ENCODE measurements at places on chromosomes 2 and 18.

- peak; percentile 78 for DNase-seq
Observed at GRCh38 chr2:206642075-206643025, at the start of gene FAM237A. FAM237A (plus strand) TSS chr2:206642487; CDS start chr2:206644237, 1,750 bp downstream.

DNA sequence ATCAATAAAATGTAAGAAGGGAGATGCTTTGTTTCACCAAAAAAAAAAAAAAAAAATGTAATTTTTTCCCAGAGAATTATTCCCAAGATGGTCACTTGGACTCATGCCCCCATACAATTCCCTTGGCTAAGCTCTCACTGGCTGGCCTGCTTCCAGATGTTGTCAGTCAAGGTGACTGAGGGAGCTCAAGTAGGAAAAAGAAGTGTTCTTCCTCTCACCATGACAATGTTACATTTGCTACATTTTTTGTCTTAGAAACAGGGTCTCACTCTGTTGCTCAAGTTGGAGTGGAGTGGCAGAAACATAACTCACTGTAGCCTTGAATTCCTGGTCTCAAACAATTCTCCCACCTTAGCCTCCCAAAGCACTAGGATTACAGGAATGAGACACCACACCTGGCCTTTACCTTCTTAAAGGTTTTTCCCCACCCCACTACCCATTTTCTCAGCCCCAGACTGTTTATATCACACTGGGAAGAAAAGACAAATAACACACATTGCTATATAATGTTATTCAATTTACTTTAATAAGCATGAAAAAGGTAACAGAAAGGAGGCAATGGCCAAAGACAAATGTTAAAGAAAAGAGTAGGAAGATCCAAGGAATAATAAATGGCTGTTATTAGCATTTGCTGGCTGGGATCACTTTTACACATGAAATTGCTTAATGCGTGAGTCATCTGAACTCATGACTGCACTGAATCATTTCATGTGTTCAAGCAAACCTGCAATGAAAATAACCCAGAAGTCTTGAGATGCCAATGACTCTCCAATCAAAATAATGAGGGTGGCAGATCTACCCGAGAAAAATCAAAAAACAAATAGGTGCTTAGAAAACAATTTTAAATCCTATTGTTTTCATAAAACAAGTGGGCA lies 45.2 kb downstream of the ACVR1 start:
- no peak for DNase-seq

GRCh38 chr2:240452462-240453256 lies 17.2 kb downstream of the GPC1 start:
- DNase-seq = no peak

- no peak for DNase-seq
Observed at GRCh38 chr2:197265924-197266323, 44.7 kb downstream of the ANKRD44 start.

DNA sequence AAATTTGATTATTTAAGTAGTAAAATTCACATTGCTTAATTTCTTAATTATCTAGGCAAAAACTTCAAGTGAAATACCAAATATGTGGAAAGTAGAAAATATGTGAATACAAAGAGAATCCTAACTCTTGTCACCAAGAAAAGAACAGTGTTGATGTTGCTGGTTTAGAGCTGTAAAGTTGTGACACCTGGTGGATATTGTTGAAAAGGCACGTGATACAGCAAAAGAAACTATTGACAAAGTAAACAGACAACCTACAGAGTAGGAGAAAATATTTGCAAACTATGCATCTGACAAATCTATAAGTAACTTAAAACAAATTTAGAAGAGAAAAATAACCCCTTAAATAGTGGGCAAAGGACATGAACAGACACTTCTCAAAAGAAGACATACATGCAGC lies 25.6 kb upstream of the ZC3H15 start:
- DNase-seq = peak; percentile 20

GRCh38 chr2:167756446-167756845 lies 490.9 kb downstream of the STK39 start:
- DNase-seq = peak; percentile 44

GRCh38 chr2:74755386-74755785 lies 78.5 kb upstream of the HK2 start:
- DNase-seq = no peak

DNA sequence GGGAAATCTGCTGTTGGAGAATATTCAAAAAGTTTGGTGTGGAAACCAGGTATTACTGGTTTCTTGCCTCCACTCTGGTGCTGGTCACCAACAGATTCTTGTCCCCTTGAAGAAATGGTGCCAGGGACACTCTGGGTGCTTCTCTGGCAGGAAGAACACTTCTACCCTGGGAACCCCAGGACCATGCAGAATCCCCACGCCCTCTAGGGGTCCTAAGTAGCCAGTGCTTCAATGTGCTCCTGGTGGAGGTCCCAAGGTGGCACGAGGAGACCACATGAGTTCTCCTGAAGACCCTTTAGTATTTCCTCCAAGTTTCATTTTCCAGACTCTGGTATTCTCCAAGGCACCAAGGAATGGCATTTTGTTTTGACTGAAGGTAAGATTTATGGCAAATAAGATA lies 380.6 kb downstream of the TSN start:
- peak; percentile 63 for DNase-seq

DNA sequence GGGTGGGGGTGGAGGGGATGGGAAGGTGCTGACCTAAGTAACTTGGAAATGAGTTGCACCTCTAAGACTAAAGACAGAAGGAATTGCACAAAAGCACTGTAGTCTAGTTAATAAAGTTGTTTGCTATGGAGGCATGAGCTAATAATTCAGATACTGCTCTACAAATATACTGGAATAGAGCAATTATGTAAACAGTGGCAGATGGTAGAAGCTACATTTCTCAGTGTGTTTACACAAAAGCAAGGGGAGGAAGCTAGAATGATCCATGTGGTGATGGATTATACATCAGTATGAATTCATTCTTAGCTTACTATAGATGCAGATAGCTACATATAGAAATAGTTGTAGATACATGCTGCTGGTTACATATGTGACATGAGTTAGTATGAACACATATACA lies 27.6 kb upstream of the UBE2F start:
- DNase-seq = no peak

DNA sequence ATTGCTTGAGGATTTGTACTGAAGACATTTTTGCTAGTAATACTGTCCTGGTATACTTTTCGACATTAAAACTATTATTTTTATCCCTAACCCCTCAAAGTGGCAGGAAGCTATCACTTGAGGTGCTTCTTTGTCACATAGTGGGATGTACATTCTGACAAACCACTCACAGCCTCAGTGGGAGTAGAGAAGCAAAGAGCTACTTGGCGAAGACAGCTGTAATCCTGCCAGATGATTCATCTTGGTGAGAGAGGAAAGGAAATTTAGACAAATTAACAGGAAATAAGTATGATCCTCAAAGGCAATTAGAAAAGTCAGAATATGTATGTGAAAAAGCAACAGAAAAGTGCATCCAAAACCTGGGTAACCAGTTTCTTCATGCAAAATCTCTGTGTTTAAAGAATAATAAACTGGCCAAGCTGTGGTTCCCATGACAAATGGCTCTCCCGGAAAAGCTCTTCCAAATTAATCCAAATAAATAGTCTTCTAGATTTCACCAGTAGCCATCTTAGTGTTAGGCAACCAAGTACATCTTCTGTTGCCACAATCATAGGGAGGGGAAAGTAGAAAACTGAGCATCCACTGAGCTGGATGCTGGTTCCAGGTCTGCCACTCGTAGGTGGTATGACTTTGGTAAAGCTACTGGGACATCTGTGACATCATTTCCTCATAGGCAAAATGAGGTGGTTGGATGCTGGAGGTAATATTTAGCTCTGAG lies 308.0 kb upstream of the LYPD1 start:
- DNase-seq = no peak

GRCh38 chr2:46615986-46616485 lies 136.7 kb downstream of the TMEM247 start:
- DNase-seq = peak; percentile 1

DNA sequence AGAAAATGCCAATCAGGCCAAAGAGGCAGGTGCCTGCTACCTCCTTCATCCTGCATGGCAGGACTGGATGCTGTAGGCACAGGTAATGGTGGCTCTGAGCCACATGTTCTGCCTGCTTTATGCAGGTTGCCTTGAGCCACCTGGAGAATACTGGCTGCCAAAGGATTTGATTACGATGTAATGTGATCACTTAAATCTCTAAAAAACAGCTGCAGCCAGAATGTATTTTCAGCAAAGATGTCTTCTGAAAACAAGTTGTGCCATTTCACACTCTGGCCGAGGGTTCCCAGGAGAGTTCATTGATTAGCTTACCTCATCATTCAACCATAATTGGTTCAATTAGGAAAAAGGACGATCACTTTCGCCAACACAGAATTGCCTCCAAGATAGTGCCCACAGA lies 17.9 kb upstream of the MSGN1 start:
- no peak for DNase-seq

- DNase-seq = no peak
Observed at GRCh38 chr2:239109041-239109927, 261.4 kb downstream of the TWIST2 start.

GRCh38 chr18:64713284-64713683 lies 564.4 kb upstream of the LINC00305 start:
- DNase-seq = no peak

DNA sequence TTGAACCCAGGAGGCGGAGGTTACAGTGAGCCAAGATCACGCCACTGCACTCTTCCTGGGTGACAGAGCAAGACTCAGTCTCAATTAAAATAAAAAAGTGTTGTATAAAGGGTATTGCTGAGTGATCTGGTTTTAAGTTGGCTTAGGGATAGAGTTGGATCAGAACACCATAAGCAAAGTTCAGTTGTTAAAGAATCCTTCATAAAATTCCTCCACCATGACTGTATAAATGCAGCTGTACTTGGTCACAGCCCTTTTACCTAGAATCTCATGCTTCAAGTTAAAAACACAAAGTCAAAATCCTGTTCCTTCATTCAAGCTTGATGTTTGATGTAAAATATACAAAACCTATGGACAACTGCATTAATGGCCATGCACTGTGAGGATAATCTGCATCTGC lies 33.4 kb upstream of the PNO1 start:
- no peak for DNase-seq

DNA sequence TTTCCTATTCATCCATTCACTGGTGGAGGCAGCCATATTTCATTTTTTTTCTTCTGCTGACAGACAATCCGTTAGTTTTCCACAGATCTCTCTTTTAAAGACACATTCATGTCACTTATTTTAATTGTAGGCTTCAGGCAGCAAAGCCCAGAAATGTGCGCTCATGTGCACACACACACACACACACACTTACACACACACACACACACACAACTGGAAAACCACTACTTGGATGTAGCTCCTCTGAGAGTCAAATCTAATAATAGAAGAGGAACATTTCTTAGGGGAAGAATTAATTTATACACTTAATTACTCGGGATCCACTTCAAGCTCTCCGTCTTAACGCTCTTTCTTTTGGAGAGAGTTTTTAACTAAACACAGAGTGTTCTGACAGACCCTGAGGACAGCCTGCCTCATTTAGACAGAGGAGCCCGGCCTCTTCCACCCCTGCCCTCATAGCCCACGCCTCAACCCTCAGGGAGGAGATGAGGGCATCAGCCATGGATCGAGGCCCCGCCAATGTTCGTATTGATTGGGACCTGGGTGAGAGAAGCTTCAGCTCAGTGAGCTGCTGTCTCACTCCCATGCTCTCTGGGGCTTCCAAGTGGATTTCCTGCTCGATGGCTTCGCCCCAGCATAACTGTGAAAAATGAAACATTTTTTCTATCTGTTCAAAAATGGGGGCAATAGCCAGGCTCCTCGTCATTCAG lies 261.4 kb upstream of the SKOR2 start:
- DNase-seq = no peak

DNA sequence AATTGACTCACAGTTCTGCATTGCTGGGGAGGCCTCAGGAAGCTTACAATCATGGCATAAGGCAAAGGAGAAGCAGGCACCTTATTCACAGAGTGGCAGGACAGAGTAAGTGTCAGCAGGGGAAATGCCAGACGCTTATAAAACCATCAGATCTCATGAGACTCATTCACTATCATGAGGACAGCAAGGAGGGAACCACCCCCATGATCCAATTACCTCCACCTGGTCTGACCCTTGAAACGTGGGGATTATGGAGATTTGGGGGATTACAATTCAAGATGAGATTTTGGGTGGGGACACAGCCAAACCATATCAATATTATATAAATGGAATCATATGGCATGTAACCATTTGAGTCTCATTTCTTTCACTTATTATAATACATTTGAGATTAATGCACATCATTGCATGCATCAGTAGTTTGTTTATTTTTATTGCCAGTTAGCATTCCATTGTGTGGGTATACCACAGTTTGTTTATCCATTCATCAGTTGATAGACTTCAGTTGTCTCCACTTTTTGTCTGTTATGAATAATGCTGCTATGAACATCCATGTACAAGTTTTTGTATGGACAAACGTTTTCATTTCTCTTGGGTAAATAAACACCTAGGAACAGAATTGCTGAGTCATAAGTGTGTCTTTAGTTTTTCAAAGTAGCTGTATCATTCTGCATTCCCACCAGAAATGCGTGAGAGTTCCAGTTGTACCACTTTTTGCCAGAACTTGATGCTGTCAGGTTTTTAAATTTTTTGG lies 5.8 kb upstream of the SRBD1 start:
- no peak for DNase-seq

GRCh38 chr18:69518989-69519388 lies 118.3 kb downstream of the DOK6 start:
- DNase-seq = no peak

DNA sequence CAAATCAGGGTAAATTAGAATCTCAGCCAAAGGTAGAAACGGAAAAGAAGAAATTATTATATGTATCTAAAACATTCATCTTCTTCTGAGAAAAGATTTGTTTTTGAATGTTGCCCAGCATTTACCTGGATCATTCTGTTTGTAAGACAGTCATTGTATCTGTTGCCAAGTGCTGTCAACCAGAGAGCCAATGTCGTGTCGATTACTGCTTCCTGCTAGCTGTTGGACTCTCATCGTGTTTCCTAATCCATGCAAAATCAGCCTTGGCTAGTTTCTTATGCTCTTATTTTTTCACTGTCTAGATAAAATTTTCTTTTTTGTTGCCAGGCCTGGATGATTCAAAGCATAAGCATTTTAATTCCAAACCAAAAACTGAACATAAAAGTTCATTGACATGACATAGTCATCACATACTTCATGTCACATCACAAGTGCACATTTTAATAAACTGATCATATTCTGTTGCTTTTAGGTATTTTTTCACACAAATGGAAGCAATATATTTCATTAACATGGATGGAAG lies 202.3 kb downstream of the KCNH7 start:
- no peak for DNase-seq

DNA sequence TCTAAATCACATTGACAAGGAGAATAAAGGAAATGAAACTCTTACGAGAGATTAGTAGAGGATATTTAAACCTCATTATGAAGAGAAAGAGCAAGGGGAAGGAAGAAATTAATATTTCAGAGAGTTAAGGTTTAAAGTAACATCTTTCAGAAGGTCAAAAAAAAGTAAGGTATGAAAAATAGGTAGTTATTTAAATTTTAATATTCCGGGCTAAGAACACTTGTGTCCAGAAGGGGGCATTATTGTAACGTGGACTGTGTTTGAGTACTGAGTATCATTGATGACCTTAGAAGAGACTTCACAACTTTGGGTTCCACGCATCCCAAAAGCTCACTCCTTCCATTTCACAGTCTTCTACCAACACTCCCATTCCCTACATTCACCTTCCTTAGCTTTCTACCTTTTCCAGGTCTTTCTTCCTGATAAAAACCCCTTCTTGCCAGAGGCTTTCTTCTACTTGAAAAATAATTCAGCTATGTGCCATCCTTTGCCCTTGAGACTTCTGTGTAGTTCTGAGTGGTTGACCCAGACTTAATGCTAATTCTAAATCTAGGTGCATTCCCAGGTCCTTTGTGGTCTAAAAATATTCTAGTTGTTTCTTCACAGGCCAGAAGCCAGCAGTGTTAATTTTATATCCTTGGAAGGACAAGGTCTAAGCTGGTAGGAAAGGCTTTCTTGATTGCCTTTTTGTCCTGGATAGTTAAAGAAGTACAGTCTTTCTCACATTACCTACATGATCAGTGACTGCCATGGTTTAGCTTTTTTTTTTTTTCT lies 16.5 kb downstream of the DYNC1I2 start:
- peak; percentile 16 for DNase-seq

Data from NT2/D1 (cell line).